ENCODE measurements at places on chromosomes 6 and 20.

GRCh38 chr6:80331974-80332373 is 225.5 kb downstream of the BCKDHB start:
- DNase-seq: no peak

DNA sequence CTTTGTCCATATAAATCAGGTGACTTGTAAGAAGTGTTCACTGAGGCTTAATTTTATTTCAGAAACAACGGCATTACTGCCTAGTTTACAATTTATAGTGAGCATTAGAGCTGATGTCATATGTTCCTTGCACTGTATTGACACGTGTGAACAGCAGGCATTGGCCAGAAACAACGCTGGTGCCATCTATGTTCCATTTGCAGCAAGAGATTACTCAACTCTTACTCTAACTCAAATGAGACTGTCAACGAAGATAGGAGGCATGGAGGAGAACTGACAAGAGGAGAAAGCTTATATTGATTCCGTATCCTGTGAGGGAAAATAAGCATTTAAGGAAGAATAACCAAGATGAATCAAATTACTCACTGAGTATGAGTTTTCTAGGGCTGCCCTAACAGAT is 48.4 kb downstream of the MTFR2 start:
- DNase-seq: no peak

DNA sequence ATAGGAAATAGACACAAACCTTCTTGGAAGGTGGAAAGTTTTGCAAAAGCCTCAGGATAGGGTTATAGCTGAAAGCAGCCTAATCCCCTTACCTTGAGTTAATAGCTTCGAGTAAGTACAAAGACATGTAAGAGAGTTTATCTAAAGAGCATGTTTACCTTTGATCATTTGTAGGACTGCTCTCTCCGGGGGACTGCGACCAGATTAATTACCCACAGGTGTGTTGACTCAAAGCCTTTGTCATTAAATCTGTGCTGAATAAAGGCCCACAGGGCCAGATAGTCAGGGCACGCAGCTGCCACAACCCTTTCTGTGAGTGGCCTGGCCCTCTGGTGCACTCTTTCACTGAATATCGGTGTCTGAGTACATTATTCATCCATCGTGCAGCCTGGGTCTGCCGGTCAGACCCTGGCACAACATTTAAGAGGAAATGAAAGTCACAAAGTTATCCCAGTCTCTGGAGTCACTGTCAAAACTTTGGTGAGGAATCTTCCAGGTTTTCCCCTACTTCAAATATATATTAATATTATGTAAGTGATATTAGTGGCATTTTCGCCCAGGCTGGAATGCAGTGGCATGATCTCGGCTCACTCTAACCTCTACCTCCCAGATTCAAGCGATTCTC is 5.4 kb upstream of the MICA start:
- no peak for DNase-seq

GRCh38 chr6:30554962-30555815 is 1.1 kb downstream of the GNL1 start:
- DNase-seq: no peak

DNA sequence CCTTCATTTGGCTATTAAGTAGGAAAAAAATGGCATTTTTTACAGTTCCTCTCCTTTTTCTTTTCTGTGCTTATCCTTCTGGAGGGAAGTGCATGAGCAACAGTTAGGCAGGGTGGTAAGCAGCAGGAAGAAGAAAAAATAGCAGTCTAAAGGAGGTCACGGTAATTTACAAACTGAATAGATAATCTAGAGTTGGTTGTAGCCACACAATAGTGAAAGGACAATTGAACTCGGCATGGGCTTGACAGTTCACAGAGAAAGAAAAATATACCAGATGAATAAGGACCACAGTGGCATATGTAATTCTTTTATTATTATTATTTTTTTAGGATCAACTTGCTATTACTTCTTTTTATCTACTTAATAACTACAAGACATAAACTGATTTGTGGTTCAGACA is 358.6 kb downstream of the BTBD9 start:
- no peak for DNase-seq

- no peak for DNase-seq
Observed at GRCh38 chr6:100099189-100100074, 105.4 kb upstream of the MCHR2 start.

GRCh38 chr20:63328026-63328700 is 33.0 kb downstream of the CHRNA4 start:
- DNase-seq: no peak

DNA sequence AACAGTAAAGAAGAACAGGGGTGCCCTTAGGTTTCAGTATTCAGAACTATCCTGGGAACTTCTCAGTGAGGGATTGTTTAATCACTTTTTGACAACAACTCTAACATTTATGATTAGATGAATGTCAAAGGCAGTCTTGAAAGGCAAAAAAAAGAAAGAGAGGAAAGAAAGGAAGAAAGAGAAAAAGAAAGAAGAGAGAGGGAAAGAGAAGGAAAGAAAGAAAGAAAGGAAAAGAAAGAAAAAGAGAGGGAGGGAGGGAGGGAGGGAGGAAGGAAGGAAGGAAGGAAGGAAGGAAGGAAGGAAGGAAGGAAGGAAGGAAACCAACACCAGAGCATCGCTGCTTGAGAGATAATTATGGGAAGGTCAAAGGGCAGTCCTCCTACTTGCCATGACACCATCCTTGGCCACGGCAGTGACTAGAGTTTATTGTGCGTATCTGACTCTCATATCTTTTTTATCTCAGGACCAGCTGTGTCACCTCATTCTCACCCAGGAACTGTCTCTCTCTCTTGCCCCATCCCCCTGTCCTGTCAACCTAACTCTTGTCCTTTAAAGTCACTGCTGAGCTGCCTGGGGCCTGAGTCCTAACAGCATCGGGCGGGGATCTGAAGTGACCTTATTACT is 96.8 kb upstream of the ATXN1 start:
- DNase-seq: no peak

DNA sequence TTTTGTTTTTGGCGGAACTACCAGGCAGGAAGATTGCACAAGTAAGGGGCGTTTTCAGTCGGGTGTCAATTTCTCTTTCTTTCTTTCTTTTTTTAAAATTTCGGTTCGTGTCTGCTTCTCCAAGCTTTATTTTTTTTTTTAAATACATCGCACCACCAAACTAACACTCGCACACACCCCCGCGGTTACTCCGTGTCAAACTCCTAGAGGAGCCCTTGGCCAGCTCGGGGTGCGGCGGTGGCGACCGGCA is 338 bp downstream of the UTRN start:
- DNase-seq: no peak

DNA sequence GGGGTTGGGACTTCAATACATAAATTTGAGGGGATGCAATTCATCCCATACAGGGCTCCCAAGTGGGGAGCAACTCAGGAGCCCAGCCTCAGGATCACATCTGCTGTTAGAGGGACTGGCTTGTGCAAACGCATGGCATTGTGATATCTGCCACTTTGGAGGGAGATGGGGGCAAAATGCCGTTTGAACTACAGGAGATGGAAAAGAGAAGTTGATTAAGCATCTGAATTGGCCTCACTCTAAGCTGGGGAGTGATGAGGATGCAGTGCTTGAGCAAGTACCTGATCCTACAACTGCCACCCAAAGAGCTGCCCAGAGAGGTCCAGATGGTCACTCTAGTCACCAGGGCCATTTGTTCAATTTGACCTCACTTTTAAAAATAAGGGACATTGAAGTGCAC is 2.0 kb downstream of the LY86 start:
- no peak for DNase-seq

Measured in effector memory CD4-positive, alpha-beta T cell (primary cell).